ENCODE measurements at places on chromosomes 12 and 14. TPM values are rescaled to one million over a fixed set of nuclear protein-coding genes. Genes with fewer than 3 reads are reported as not detected.

The KRT71 gene
- not detected for total RNA-seq

GRCh38 chr14:93925374-93925895 lies 1.7 kb upstream of the FAM181A start:
- DNase-seq: no peak

The CLEC7A gene
- not detected for total RNA-seq

DNA sequence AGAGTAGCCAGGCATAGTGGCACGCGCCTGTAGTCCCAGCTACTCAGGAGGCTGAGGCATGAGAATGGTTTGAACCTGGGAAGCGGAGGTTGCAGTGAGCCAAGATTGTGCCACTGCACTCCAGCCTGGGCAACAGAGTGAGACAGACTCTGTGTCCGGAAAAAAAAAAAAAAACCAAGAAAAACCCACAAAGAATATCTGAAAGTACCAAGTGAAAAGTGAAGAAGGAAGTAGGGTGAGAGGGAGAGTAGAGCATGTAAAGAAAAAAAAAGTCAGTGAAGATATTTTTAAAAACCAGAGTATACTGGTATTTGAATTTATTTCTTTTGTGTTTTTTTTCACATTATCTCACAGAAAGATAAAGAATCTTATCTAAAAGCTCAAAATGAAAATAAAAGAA lies 43.3 kb upstream of the ISM2 start:
- DNase-seq: no peak

The B4GALNT3 gene
- total RNA-seq: 1.1 TPM

DNA sequence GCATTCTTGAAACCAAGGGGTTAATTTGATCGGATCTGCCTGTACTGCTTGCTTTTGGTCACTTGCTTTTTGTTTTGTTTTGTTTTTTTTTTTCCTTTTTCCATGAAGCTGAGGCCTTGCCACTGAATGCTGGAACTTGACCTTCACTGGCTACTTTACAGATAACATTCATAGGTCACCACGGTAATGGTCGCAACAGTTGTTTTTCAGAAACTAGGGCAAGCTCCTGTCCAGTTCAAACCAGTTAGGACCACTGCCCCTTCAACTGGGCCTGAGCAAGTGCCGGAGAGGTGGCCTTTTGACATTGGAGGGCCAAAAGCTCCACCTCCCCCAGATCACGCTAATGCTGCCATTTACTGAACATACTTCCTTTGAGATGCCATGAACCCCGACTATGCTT lies 147.6 kb downstream of the FOXN3 start:
- no peak for DNase-seq

DNA sequence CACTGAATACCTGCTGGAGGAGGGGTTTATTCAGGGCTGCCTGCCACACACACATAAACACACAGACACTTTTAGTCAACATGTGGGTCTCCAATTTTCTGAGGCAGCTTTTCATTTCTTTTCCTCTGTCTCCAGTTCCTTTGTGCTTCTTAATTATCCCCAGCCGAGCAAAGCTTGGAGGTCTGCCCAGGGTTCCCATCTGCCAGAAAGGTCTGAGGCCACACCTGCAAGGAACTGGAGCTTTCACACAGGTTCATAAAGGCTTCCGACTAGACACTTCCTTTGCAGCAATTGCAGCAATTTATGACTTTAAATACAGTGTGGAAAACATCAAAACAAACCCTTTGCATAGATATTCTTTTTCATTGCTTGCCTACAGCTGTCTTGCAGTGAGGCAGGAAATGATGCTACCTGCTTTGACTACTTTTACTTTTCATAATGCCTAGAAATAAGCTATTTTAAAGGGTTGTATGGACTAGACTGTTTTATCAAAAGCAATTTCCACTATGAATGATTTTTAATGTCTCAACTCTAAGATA lies 1318.9 kb downstream of the AACS start:
- DNase-seq: no peak

The AVPR1A gene
- total RNA-seq: not detected

DNA sequence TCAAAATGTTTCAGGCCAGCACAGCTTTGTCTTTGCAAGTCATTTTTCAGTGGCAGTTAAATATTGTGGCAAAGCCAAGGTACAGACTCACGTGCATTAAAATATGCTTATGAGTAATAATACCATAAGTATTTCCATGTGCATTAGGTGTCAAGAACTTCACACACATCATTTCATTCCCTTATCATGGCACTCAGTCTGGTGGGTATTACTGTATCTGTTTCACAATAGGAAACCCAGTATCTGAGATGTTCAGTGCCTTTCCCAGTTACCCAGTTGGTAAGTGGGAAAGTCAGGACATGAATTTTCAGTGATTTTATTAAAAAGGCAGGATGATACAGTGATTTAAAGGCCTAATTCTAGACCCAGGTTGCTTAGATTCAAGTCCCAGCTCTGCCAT lies 52.9 kb downstream of the IFNG start:
- DNase-seq: no peak

GRCh38 chr12:56723889-56724700 lies 1.0 kb downstream of the NACA start:
- peak; percentile 52 for DNase-seq

- DNase-seq: no peak
Measured at GRCh38 chr14:74975059-74975810, 19.8 kb upstream of the PGF start.

The CPNE6 gene
- total RNA-seq: not detected

DNA sequence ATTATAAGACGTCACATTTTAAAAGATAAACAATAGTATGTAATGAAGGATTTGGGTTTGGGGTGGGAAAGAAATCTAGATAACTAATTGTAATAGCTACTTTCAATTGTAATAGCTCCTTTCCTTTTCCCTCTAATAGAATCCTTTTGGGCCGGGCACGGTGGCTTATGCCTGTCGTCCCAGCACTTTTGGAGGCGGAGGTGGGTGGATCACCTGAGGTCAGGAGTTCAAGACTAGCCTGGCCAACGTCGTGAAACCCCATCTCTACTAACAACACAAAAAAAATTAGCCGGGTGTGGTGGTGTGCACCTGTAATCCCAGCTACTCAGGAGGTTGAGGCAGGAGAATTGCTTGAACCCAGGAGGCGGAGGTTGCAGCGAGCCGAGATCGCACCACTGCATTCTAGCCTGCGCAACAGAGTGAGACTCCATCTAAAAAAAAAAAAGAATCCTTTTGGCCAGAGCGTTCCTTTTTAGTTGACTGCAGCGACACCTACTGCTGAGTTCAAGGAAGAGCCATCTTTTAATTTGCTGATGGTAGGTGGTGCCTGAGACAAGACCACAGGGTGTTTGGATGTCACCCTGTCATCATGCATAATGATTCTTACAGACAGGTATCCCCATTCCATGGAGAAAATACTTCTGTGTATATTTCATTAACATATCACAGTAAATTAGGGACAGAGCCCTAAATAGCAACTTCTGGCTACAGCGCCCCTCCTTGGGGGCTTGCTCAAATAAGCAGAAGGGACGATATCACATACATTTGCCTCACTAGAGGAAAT lies 79.5 kb downstream of the ARMH4 start:
- DNase-seq: peak; percentile 78

DNA sequence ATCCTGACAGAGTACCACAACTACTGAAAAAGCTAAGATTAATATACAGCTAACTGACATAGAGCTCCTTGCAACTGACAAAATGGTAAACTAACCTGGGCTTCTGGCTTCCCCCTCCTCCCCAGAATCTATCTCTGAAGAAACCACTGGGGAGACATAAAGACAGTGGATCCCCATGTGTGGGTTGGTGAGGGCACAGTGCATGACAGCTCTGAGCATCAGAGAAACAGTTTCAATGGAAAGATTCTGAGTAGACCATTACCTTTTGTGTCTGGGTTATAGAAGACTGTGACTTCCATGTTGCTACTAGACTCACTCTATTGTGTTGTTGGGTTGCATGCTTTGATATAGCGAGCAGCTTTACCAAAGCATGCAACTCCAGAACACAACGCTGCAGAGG lies 247.4 kb downstream of the EFCAB11 start:
- no peak for DNase-seq

The MTHFD1 gene
- total RNA-seq: 50.9 TPM

All from Daoy (cell line).